ENCODE measurements at places on chromosomes 13 and 19. TPM values are rescaled to one million over a fixed set of nuclear protein-coding genes. Genes with fewer than 3 reads are reported as not detected.

Gene PEG3
- not detected for total RNA-seq

Gene SYNE4
- 0.28 TPM for total RNA-seq

Gene MIA
- total RNA-seq: not detected

Gene IRF3
- 117 TPM for total RNA-seq

Gene LHB
- total RNA-seq: not detected

Gene ZNF723
- total RNA-seq: not detected

Gene SCN1B
- 19.2 TPM for total RNA-seq

Gene HSPB6
- total RNA-seq: 0.19 TPM

Gene GNG7
- 0.06 TPM for total RNA-seq

Gene SMIM24
- 0.26 TPM for total RNA-seq

Gene IGFL3
- total RNA-seq: 0.40 TPM

Gene NBEA
- total RNA-seq: 1.9 TPM

Gene SOX1
- not detected for total RNA-seq

Gene EPN1
- total RNA-seq: 136 TPM

Gene CTXN1
- total RNA-seq: 21.5 TPM

Gene APOC4
- not detected for total RNA-seq

Gene INTS6
- total RNA-seq: 9.8 TPM

Gene ZNF440
- total RNA-seq: not detected

Gene EFNB2
- 4.3 TPM for total RNA-seq

Gene ZNF737
- 0.14 TPM for total RNA-seq

Gene THAP8
- total RNA-seq: 8.1 TPM

Gene FGF21
- not detected for total RNA-seq

Gene ANGPTL8
- not detected for total RNA-seq

Gene CEACAM21
- not detected for total RNA-seq

Gene NCAN
- 0.05 TPM for total RNA-seq

Gene ZNF729
- total RNA-seq: not detected

Gene GJB2
- total RNA-seq: 0.68 TPM

Gene ASF1B
- total RNA-seq: 31.5 TPM

Gene KLK12
- total RNA-seq: not detected

Gene TNFSF9
- 2.9 TPM for total RNA-seq

Gene ZNF492
- total RNA-seq: not detected

Gene STOML3
- total RNA-seq: not detected

Gene C19orf85
- total RNA-seq: not detected

Gene SIGLEC12
- total RNA-seq: not detected

Gene KIR3DL1
- total RNA-seq: not detected

Gene MYO16
- total RNA-seq: 0.06 TPM

Measured in A549 treated with Mapracorat at 1 μM for 4 hours (cell line).